ENCODE measurements at places on chromosomes 2 and 18.

GRCh38 chr18:64806232-64806631 lies 657.3 kb upstream of the LINC00305 start:
- no peak for DNase-seq

DNA sequence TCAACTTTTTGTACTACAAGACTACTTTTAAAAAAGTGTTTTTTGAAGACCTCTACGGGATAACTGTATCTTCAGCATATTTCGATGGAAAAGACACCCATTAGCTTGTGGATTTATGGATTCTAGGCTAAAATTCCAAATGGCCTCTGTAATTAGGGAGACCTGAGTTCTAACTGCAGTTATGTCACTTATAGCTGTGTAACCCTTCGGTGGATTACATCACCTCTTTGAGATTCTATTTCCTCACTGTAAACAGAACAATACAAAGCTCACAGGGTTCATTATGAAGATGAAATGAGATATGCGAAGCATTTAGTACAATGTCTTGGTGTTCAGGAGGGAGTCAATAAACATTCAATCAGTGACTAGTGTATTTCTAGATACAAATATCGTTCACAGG lies 24.2 kb downstream of the LMAN2L start:
- DNase-seq = no peak

DNA sequence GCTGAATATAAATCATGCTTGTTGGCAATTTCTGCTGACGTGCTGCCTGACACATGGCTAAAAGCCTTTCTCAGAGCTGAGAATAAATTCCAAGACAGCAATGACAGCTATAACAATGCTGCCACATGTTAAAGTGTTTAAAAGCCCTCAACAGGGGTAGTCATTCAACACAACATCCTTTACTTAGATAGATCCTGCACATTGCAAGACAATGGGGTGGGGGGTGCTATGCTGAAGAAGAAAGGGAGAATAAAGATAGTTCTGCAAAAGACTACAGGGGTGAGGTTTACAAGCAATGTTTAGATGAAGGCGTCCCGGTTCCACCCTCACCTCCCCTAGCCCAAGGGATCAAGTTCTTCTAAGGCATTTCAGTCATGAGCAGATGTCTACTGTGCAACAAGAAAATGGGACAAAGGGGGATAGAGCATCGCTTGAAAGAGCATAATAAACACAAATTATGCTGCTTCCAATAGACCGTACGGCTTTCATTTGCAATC lies 291.0 kb upstream of the ACVR2A start:
- DNase-seq = no peak

DNA sequence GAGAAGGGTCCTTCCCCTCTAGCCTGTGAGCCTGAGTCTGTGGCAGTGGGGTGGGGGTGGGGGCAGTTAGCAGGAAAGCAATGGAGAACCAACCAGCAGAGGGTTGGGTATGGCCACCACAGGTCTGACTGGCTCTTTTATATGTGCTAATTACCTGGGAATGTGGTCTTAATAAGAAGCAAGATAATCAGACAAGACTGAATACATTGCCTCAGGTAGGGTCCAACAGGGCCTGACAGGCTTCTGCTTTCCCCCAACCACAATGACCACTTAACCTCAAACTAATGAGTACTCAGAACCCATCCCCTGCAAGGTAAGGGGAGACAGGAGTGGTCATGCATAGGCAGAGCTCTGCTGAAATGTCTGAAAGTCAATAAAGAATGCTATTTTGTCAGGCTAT lies 39.2 kb upstream of the GALNT1 start:
- DNase-seq = no peak

Measured in NCI-H1092 (cell line).